ENCODE measurements at places on chromosomes 2 and 18.
A peak's percentile ranks its signal among the peaks of the same experiment; 100 is the strongest.

DNA sequence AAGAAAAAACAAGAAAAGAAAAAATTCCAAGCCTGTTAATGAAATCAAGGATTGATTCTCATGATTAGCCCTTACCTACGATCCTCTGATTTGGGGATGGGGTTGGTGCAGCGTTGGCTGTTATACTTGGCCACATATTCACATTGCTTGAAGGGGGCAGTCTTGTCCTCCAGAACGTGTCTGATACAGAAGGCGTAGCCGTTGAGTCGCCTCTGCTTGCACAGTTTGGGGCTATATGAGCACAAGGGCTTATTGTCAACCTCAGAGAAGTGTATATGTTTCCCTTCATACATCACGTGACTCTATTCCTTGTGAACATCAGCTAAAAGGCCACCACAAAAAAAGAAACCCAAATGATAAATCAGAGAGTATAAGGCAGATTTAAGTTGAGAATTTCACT, 23.2 kb downstream of the INO80D start:
- DNase-seq, result no peak

- no peak for DNase-seq
Observed at GRCh38 chr2:17649026-17649425, 104.6 kb downstream of the SMC6 start.

DNA sequence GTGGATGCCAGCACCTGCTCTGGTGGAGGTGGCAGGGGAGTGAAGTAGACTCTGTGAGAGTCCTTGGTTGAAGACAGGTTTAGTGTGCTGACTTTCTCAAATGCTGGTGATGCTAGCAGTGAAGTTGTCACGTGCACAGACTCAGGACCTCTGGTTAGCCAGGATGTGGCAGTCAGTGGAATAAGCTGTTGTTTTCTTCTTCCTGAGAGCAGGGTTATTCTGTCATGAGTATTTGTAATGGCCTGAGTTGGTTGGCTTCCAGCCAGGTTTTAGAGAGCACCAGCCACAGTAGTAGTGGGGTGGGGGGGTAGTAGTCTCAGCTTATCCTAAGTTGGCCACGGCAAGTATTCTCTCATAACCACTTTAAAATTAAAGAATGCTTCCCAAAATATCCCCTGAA, 238.5 kb upstream of the FBXO11 start:
- DNase-seq, result no peak

DNA sequence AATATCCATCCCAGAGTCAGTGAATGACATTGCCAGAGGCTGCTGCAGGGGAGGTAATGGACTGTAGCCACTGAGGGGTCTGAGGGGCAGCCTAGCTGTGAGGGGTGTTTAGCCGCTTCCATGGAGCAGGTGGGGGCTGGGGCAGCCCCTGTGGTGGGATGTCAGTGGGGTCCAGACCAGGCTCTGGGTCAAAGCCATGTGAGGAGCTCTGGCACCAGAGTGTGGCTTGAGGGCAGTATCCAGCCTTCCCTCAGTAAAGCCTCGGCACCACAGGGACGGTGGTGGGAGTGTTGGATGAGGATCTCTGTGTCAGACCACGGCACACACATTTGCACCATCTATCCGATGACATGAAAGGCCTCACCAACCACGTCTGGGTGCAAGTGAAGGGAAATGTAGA, 85.0 kb downstream of the INHBB start:
- no peak for DNase-seq

- no peak for DNase-seq
Observed at GRCh38 chr18:70417847-70418246, 129.0 kb downstream of the SOCS6 start.

- peak; percentile 22 for DNase-seq
Observed at GRCh38 chr2:99559075-99559662, 69.4 kb upstream of the REV1 start.

- no peak for DNase-seq
Observed at GRCh38 chr2:129281791-129282530, 697.5 kb upstream of the RAB6C start.

Measured in glomerular endothelial cell (primary cell).